ENCODE measurements at places on chromosomes 11 and 22.

DNA sequence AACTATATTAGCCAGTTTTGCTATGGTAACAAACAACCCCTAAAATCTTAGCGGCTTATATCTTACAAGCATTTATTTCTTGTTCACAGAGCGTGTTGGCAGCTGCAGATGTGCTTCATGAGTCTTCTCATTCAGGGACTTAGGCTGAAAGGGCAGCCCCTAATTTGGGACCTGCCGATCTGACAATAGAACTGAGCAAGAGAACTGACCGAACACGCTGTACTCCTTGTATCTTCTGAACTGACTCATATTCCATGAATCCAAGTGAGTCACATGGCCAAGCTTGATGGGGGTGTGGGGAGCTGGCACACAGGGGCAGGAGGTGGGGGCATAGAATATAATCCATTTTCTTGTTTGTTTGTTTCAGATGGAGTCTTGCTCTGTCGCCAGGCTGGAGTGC, 481.7 kb upstream of the CADM1 start:
- no peaks in the 10 kb centered on the region for H3K4me1 ChIP-seq
- DNase-seq = no peak
- no peak overlapping the region for H3K4me3 ChIP-seq
- no peak overlapping the region for H3K27ac ChIP-seq
- no peaks in the 10 kb centered on the region for H3K27me3 ChIP-seq

DNA sequence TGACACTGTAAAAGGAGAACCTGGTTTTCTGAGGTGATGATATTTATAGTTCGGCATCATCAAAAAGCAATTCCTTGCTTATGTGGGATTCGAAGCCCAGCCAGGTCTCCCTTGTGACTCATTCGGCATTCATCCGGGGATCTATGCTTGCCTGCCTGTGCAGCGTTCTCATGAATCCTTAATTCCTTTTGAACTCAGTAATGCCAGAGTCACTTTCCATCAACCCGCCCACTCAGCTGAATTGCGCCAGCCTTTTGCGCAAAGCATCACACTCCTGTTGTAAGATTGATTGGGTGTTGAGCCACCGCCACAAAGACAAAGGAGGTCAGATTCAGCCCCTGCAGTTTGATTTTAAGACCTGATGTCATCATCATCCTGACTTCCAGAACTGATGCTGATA, 128.6 kb downstream of the SLC17A6 start:
- H3K36me3 ChIP-seq = no peaks in the 10 kb centered on the region
- no peaks in the 10 kb centered on the region for H3K27me3 ChIP-seq
- no peak overlapping the region for H3K27ac ChIP-seq
- DNase-seq = no peak

- H3K27me3 ChIP-seq = no peaks in the 10 kb centered on the region
- H3K27ac ChIP-seq = no peak overlapping the region
Measured at GRCh38 chr11:65323813-65324212, 9.1 kb downstream of the CDC42EP2 start.

GRCh38 chr11:559712-560304, 730 bp downstream of the LMNTD2 start:
- no peak for DNase-seq
- peaks cover 41% of the 10 kb centered on the region for H3K4me1 ChIP-seq
- H3K36me3 ChIP-seq = peaks cover 11% of the 10 kb centered on the region
- peak overlapping the region; percentile 89 for H3K4me3 ChIP-seq
- H3K27ac ChIP-seq = no peak overlapping the region

- no peaks in the 10 kb centered on the region for H3K36me3 ChIP-seq
- H3K27me3 ChIP-seq = no peaks in the 10 kb centered on the region
- H3K27ac ChIP-seq = no peak overlapping the region
- no peaks in the 10 kb centered on the region for H3K4me1 ChIP-seq
- H3K4me3 ChIP-seq = no peak overlapping the region
Measured at GRCh38 chr11:104001561-104002056, 34.8 kb upstream of the DDI1 start.

- peak; percentile 79 for DNase-seq
- H3K36me3 ChIP-seq = no peaks in the 10 kb centered on the region
- H3K4me1 ChIP-seq = peaks cover 50% of the 10 kb centered on the region
- peak overlapping the region; percentile 69 for H3K27ac ChIP-seq
Measured at GRCh38 chr11:61688365-61689163, 8.4 kb downstream of the DAGLA start.

GRCh38 chr11:120547811-120548681, 36.5 kb downstream of the GRIK4 start:
- H3K36me3 ChIP-seq = no peaks in the 10 kb centered on the region
- no peaks in the 10 kb centered on the region for H3K27me3 ChIP-seq
- H3K4me1 ChIP-seq = no peaks in the 10 kb centered on the region
- no peak overlapping the region for H3K4me3 ChIP-seq

GRCh38 chr22:40021401-40022000, 26.7 kb downstream of the FAM83F start:
- no peak overlapping the region for H3K27ac ChIP-seq
- H3K36me3 ChIP-seq = no peaks in the 10 kb centered on the region
- H3K4me1 ChIP-seq = no peaks in the 10 kb centered on the region
- no peak for DNase-seq

DNA sequence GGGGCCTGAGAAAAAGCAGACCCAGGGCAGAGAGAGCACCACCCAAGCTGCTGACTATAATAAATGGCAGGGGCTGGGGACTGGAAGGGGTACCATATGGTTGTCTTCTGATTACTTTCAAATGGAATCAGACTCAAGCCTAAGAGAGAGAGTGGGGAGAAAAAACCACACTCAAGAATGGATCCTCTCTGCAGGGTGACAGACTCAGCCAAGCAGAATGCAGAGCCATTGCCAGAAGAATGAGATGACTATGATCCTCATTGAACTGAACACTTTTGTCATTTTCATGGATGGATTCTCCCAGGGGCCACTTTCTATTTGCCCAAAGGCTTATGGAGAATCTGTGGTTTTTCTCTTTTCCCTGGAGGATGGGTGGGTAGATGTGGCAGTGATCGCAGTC, 8.7 kb downstream of the UBASH3B start:
- H3K27ac ChIP-seq = peak overlapping the region; percentile 1
- H3K27me3 ChIP-seq = no peaks in the 10 kb centered on the region
- peaks cover 52% of the 10 kb centered on the region for H3K4me1 ChIP-seq
- H3K36me3 ChIP-seq = peaks cover 2% of the 10 kb centered on the region
- no peak overlapping the region for H3K4me3 ChIP-seq

- no peak overlapping the region for H3K27ac ChIP-seq
- H3K36me3 ChIP-seq = no peaks in the 10 kb centered on the region
- no peak overlapping the region for H3K4me3 ChIP-seq
- no peak for DNase-seq
Measured at GRCh38 chr11:61539831-61540357, 31.3 kb downstream of the LRRC10B start.

DNA sequence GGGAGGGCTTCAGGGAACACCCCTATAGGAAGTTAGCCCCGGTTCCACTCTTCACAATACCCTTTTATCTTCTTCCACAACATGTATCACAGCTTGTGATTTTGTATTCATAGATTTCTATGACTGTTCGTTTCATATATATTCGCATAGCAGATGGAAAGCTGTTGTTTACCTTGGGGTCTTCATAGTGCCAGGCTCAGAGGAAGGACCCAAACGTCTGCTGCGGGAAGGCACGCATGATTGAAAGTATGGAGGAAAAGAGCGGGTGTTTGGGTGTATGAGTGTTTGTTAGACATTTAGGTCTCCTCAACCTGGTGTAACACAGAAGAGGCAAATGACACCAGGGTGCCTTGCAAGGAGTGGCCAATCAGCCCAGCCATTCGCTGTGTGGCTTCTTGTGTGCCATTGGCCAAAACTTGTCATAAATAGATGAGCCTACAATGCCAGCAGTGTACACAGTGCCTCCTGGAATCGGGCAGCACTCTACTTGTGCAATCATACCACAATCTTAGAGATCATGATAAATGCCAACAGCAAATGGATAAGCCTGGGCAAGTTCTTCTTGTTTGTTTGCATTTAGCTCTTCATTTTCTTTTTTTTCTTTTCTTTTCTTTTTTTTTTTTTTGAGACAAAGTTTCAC, 10.9 kb upstream of the ADA2 start:
- H3K36me3 ChIP-seq = no peaks in the 10 kb centered on the region
- peak overlapping the region; percentile 94 for H3K27ac ChIP-seq
- H3K4me1 ChIP-seq = peaks cover 40% of the 10 kb centered on the region

DNA sequence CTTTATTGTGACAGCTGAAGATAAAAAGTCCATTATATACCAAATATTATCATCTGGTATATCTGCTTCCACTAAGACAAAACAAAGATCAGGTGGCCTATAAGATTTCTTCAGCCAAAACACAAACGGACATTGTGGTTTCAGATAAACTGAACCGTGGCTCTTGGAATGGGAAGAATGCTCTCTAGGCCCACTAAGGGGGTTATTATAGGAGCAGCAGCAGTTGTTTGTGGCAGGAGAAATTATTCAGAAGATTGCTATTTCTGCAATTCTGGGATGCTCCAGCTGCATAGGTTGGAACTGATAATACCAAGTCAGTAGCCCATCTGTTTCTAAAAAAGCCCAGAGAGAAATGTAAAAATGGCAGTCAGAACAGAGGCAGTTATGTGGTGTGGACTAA, 145.3 kb downstream of the NCAM1 start:
- no peaks in the 10 kb centered on the region for H3K36me3 ChIP-seq
- no peak for DNase-seq
- no peaks in the 10 kb centered on the region for H3K4me1 ChIP-seq
- H3K27ac ChIP-seq = no peak overlapping the region
- peaks cover 3% of the 10 kb centered on the region for H3K27me3 ChIP-seq
- H3K4me3 ChIP-seq = no peak overlapping the region

GRCh38 chr11:86089659-86090058, 20.8 kb upstream of the PICALM start:
- no peak overlapping the region for H3K4me3 ChIP-seq
- no peak overlapping the region for H3K27ac ChIP-seq
- no peaks in the 10 kb centered on the region for H3K4me1 ChIP-seq
- no peak for DNase-seq
- H3K36me3 ChIP-seq = no peaks in the 10 kb centered on the region
- H3K27me3 ChIP-seq = no peaks in the 10 kb centered on the region

DNA sequence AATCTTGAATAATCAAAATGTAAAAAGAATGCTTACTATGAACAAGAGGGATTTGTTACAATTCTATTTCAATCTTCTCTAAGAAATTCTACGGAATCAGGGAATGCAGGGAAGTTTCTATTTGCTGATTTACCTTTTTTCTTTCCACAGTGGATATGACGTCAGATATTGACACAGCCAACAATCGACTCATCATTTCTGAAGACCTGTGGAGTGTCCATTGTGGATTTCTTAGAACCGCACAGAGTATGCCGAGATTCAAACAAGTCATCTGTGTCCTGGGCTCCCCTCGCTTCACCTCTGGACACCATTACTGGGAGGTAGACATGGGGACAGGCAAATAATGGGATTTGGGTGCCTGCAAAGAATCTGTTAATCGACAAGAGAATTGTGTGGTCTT, 4.1 kb upstream of the RFPL1 start:
- no peaks in the 10 kb centered on the region for H3K36me3 ChIP-seq
- H3K4me1 ChIP-seq = no peaks in the 10 kb centered on the region
- no peak overlapping the region for H3K27ac ChIP-seq
- DNase-seq = no peak
- H3K27me3 ChIP-seq = peaks cover 5% of the 10 kb centered on the region

DNA sequence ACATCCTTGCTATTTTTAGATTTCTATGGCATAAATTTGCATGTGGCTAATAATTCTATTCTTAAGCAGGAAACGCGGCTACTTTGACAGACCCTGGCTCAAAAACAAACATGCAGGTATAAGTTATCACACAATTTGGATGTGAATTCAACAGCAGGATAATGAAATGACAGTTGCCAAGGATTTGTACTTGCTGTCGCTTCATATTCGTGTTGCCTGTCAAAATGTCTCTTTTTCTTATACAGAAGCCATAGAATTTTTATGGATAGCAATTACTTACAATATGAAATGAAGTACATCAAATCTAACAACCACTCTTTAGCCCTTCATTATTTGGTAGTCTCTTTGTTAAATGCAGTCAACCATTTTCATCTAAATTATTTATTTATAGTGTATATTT, 46.4 kb downstream of the DCDC1 start:
- no peaks in the 10 kb centered on the region for H3K36me3 ChIP-seq
- H3K4me3 ChIP-seq = no peak overlapping the region
- DNase-seq = no peak
- H3K27ac ChIP-seq = no peak overlapping the region
- H3K27me3 ChIP-seq = no peaks in the 10 kb centered on the region

DNA sequence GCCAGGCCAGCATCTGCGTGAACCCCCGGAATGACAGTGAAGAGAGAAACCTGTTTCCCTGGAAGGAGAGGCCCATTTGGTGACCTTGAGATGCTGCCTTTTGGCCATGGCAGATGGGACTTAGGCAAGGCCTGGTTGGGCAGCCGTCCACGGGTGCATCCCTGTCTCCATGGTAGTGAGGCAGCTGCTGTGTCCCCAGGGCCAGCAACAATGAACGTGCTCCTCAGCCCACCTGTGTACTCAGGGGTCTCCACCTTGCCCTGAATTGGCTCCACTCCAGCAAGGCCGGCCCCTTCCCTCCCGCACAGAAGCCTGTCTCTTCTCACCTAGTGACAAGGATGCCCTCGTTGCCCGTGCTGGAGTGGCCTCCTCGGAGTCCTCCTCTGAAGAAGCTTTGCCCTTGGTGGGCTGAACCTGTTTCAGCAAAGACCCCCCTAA, 441.1 kb downstream of the TBC1D22A start:
- H3K4me1 ChIP-seq = no peaks in the 10 kb centered on the region
- no peaks in the 10 kb centered on the region for H3K27me3 ChIP-seq
- no peaks in the 10 kb centered on the region for H3K36me3 ChIP-seq
- DNase-seq = no peak
- no peak overlapping the region for H3K4me3 ChIP-seq

GRCh38 chr11:34806875-34807274, 109.3 kb downstream of the APIP start:
- no peaks in the 10 kb centered on the region for H3K36me3 ChIP-seq
- no peaks in the 10 kb centered on the region for H3K27me3 ChIP-seq
- no peak overlapping the region for H3K27ac ChIP-seq
- no peak for DNase-seq

DNA sequence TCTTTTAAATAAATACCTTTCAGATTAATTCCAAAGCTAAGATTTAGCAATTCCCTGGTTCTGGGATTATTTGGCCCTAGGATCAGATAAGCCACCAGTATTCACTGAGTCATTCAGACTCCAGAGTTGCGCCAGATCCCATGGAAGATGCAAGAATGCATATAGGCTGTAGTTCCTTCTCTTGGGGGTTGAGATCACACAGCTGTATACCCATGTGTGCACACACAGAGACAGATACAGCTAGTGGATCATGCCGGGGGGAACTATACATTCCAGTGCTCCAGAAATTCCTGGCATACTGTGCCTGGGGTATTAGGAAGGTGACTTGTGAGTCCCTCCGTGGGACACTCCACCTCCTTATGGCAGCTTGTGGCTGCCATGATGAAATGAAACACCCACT, 75.4 kb downstream of the ZBTB16 start:
- peak overlapping the region; percentile 65 for H3K4me3 ChIP-seq
- H3K27ac ChIP-seq = peak overlapping the region; percentile 93
- no peaks in the 10 kb centered on the region for H3K36me3 ChIP-seq
- peak; percentile 75 for DNase-seq
- H3K4me1 ChIP-seq = peaks cover 57% of the 10 kb centered on the region
- no peaks in the 10 kb centered on the region for H3K27me3 ChIP-seq

All from CD14-positive monocyte (primary cell).